ENCODE measurements at places on chromosomes 11 and 22.

DNA sequence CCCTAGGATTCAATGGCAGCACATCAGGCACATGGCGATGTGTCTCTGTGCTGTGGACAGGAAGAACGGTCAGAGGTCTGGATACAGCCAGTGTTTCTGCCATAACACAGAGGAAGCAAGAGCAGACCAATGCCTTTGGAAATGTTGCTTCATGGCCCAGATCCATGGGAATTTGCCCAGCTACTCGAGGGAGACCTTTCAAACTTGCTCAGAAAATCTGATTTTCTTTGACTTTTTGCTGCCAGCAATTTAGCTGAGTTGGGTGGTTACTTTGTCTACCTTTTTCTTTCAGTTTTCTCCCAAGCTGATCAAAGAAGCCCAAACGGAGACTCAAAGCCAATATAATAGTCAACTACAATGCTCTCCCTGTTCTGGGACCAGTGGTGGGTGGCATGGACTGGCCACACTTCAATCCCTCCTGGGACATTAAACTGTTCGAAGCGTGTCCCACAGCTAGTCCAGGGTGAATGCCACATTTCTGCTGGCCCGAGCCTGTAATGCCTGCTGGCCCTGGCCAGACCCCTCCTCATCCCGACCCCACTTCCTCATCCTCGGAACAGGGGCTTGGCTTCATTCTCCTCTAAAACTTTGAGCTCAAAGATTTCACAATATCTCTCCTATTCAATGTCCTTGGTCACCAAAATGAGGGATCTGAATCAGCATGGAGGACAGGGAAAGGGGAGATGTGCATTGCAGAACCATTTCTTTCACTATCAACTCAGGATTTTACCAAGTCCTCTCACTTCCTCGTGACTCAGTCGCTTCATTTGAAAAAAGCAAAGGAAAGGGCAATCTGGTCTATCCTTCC, 93.3 kb downstream of the ABTB2 start:
- no peak for DNase-seq

- DNase-seq, result peak; percentile 48
These were observed 16.1 kb downstream of the ALKBH8 start for GRCh38 chr11:107549253-107549953.

DNA sequence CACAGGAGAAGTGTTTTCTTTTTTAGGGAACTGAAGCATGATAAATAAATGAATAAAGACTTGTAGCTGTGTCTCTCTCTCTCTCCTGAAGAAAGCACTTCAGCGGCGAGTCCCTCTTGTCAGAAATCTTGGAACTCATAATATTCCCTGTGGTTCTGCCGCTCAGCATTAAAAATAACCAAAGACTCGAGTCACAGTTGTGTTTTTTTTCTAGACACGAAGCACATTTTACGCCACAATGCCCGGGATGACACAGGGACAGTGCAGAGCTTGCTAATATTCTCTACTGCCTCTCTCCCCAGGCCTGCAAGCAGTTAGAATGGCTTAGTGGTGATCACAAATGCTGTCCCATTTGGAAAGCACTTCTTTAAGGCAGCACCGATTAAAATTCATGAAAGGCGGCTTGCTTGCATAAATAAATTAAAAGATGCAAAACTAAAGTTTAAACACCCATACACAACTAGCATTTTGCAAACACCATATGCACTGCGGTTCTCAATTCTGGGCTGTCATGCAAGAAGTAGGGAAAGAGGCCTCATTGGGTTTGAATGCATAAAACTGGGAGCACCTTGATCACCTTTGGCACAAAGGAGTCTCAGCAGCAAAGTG, 597.4 kb downstream of the SOX6 start:
- DNase-seq, result no peak

DNA sequence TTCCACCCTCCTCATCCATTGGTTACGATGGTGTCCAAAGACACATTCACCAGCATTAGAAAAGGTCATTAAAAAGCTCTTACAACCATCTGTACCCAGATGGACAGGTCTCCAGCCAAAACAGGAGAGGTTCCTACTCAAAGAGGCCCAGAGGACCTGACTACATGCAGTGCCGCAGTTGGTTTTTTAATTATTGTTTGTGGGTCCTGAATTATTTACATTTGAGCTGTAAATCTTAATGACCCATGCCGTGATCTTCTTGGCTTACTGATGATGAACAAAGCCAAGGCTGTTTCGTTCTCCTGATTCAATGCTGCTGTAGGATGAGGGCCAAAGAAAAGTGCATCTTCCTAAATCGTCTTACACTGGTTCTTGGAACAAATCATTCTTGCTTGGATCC, 83.7 kb downstream of the CADM1 start:
- DNase-seq, result no peak

GRCh38 chr11:8870411-8871170, 40.4 kb upstream of the AKIP1 start:
- DNase-seq, result peak; percentile 73

GRCh38 chr11:65291613-65292012, 23.1 kb upstream of the CDC42EP2 start:
- peak; percentile 77 for DNase-seq

DNA sequence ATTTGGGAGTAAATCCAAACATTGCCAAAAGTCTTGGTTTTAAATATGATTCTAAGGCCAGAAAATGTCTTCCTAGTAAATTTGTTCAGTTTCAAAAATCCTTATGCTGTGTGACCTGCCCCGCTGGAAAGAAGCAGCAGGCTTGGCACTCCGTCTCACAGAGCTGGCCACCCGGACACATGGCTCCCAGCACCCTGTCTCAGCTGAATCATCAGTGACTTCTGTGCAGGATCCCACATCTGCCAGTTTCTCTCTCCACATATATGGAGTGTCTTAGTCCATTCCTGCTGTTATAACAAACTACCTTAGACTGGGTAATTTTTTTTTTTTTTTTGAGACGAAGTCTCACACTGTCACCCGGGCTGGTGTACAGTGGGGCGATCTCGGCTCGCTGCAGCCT, 356.7 kb downstream of the TBC1D22A start:
- DNase-seq, result no peak

- DNase-seq, result peak; percentile 52
These were observed 17.2 kb upstream of the UVRAG start for GRCh38 chr11:75797792-75798191.

- peak; percentile 27 for DNase-seq
These were observed 734 bp downstream of the SNU13 start for GRCh38 chr22:41687901-41688364.

DNA sequence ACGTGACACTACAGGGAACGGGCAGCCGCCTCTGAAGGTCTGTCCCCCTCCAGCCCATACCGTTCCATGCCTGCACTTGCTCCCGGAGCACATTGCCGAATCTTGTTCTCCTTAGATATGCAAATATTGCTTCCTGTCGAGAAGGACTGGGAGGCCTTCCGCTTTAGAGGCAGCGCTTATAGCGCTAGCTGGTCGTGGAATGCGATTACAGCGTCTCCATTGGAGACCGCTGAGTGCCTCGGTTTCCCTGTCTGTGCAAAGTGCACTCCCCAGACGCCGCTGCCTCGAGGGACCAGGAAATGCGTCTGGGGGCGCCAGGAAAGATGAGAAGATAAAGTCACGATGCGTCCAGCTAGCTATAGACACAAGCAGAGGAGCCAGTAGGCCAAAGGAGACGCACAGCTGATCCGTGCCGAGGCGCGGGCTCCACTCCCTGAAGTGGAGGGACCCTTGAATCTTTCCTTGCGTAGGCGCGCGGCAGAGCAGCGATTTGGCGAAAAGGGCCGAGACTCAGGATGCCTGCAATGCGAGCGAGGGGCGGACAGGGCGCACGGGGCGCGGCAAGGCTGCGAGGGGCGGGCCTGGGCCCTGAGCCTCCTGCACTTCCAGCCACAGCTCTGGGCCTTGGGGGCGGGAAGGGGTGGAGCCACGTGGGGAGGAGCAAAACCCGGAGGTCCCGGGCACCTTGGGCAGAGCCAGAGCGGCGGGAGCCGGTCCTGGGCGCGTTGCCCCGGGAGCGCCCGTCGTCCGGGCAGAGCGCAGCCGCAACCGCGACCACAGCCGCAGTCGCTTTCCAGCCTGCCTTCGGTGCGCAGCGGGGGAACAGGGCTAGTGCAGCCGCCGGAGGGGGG, at the start of gene RASSF10:
RASSF10 (plus strand) TSS at position 692 of the 851 bp plus-strand sequence. CDS start 261 bp downstream, outside the sequence.
- DNase-seq, result peak; percentile 41

- DNase-seq, result no peak
These were observed 51.3 kb upstream of the CD44 start for GRCh38 chr11:35087648-35088047.

GRCh38 chr11:66421492-66422205, 814 bp downstream of the NPAS4 start:
- peak; percentile 89 for DNase-seq

DNA sequence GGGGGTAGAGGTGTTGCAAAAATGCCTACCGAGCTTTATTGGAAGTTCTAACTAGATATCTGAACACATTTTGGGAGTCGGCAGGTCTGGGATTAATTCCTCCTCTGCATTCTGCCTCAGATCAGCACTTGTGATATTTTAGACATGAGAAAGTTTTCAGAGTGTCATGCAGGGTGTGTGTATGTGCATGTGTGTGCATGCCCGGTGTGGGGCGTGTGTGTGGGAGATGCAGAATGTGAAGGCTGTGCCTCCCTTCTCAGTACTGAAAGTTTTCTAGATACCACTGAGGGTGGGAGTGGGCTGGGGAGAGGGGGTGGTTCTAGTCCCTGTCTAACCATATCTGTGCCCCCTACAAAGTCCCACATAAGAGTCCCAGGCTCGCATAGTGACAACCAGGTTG, 180.0 kb upstream of the NTM start:
- no peak for DNase-seq

DNA sequence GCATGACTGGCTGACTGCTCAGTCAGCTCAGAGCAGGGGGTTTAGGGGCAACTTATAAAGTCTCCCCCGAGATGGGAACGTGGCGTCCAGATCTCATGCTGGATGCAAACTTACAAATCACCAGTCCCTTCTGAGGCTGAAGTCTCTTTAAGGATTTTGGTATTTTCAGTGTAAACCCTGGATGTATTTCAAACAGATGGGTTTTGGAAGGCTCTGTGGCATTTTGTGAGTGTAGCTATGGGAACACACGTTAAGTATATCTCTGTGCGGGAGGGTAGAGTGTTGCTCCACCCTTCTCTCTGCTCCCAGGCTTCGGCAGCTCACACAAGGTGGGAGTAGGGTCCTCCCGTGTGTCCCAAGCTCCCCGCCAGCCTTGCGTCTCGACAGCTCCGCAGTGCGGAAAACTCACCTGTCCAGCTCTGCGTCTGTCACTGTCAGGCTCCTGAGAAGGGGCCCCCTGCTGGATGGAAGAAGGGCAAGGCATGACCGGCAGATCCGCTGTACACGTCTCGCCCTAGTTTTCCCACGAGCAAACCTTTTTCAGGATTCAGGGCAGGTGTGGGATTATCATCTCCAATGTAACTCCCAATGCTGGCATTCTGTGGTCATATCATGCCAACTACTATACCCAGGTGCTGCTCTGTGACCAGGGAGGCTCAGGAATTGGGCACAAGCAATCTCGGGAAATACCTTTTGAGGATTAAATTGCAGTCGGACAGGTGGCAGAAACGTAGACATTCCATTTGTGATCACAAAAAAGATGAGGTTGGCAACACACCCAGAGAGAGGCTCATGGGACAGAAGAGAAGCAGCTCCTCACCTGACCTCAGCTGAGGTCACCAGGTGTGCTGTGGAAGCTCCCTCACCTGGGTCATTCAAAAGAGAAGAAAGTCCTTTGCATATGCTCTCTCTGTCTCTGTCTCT, 313.9 kb upstream of the B3GAT1 start:
- no peak for DNase-seq

DNA sequence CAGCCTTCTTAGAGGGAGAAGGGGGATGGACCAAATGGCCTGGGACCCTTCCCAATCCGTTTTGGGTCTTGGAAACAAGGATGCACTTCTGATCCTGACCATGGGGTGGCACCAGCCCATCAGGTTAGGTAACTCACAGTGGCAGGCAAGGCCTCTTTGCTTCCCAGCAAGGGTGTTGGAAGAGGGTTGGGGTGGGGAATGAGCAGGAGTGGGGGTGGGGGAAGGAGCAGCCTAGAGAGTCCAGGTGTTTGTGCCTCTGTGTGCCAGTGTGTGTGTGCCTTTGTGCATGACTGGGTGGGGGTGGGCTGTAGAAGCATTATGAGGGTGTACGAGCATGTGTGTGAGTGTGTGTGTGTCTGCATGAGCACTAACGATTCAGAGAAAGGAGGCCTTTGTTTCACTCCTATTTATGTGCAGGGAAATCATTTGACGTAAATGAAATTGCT, 213.1 kb downstream of the INSC start:
- DNase-seq, result peak; percentile 12

DNA sequence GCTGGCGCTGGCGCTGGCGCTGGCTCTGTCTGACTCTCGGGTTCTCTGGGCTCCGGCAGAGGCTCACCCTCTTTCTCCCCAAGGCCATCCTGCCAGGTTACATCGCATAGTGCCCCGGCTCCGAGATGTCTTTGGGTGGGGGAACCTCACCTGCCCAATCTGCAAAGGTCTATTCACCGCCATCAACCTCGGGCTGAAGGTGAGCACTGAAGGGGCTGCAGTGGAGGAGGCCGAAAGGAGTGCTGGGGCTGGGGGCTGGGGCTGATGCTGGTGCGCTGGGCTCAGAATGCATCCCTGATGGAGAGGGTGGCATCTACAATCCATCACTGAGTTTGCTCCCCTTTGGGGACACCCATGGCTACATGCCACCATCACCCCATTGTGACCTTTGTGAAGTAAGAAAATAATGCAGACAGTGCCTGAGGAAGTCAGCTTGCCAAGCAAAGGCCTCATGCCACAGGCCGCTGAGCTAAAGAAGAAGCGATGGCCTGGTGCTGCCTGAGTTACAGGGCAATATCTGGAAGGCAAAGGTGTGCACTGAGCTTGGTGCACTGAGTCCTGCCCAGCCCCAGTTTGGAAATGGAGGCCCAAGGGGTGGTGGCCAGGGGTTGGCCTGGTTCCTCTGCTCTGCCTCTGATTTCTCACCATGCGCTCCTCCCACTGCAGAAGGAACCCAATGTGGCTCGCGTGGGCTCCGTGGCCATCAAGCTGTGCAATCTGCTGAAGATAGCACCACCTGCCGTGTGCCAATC, 620 bp downstream of the SMPD1 start:
- DNase-seq, result no peak

DNA sequence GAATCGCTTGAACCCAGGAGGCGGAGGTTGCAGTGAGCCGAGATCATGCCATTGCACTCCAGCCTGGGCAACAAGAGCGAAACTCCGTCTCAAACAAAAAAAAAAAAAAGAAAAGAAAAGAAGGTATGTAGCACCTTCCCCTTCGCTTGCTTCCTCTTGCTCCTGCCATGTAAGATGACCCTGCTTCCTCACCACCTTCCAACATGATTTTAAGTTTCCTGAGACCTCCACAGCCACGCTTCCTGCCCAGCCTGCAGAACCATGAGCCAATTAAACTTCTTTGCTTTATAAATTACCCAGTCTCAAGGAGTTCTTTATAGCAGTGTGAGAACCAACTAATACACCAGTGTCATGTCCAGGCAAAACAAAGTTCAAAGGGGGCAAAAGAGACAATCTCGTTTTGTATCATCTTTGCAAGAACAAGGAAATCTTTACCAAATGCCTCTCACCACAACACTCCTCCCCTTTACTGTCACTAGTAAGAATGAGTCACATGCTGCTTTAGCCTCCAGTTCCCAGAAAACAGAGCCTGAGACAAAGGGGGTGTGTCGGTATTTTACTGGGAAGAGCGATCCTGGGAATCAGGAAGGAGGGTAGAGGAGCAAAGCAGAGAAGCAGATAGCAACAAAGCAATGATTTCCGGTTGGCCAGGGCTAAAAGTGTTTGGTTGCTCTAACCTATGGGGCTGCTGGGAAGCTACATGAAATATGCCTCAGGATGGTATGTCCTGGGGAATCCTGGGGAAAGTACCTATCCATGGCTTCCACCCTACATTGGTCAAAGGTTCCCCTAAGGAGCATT, 10.5 kb upstream of the MCHR1 start:
- DNase-seq, result peak; percentile 85

Data from fibroblast of skin of right biceps (primary cell).